ENCODE measurements at places on chromosomes 16 and 17.
A peak's percentile ranks its signal among the peaks of the same experiment; 100 is the strongest.

DNA sequence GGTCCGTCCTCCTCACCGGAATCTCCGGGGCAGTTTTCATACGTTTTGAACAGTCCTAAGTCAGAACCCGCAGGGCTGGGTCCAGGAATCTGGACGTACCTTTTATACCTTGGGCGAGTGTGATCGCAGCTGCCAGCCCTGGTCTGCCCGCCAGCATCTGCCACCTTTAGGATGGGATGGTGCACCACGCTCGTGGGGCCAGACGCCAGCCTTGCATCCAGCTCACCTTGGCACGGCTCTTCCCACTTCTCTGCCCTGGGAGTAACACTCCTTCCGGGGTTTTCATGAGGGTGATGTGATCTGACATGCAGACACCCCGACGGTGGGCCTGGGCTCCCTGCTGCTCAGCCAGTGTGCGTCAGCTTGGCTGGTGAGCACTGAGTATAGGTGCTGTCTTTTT lies 66.6 kb upstream of the ZNF469 start:
- DNase-seq, result no peak

DNA sequence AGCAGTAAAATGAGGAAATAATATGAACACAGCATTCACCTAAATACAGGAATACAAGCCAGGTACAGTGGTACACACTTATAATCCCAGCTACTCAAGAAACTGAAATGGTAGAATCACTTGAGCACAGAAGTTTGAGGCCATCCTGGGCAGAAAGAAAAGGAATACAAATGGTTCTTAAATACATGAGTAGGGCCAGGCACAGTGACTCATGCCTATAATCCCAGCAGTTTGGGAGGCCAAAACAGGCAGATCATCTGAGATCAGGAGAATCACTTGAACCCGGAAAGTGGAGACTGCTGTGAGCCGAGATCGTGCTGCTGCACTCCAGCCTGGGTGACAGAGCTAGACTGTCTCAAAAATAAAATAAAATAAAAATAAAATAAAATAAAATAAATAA lies 23.0 kb upstream of the SMG8 start:
- DNase-seq, result no peak

DNA sequence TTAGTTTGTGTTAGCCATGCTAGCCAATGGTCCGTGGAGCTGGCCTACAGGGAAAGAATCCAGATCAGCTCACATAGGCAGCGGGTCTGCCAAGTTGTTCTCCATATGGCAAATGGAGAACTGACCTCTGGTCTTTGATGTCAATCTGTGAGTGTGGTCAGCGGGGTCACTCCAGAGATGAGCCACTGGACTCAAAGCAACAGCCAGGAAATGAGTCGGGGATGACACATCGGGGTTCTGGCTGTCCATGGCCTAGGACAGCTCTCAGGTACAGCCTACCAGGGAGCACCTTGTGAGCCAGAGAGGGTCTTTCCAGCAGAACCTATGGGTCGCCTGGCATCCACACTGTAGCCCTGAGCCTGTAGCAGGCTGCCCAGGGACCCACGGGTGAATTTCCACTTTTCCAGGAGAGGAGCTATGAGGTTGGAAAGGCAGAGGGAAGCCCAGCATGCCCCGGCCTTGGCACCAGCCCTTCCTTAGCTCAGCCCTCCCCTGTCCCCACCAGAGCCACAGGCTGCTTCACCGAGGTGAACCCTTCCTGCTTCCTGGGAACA lies 203.0 kb upstream of the TNRC6C start:
- no peak for DNase-seq

GRCh38 chr17:55969562-55970324 lies 183.5 kb upstream of the ANKFN1 start:
- no peak for DNase-seq

GRCh38 chr16:55002419-55002818 lies 71.8 kb downstream of the IRX5 start:
- no peak for DNase-seq

GRCh38 chr17:17352836-17353624 lies 49.9 kb downstream of the NT5M start:
- DNase-seq, result no peak

DNA sequence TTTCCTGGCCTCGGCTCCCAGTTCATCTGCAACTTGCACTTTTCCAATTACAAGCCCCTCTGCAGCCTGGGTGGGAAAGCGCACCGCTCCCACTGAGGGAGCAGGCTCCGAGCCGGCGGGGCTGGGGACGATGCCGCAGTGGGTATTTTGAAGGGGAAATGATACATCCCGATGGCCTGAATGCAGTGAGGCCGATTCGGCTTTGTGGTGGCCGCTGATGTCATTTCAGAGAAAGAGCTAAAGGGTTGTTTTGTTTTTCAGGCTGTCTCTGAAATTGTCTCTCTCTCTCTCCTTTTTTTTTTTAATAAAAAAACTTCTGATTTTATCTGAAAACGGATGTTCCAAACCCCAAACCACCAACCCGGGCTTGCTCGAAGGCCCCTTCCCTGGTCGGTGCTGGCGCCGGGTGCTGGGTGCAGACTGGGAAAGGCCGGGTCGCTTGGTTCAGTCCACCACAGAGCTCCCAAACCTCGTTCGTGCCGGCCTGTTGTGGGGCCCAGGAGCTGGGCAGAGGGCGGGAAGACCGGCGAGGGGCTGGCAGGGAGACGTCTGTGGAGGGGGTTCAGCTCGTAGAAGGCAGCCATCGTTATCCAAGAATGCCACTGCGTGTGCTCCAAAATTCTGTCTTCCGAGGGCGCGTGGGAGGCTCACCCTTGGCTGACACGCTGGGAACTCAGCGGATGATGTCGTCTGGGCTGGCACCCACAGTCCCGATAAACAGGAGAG lies 102.8 kb downstream of the FOXL1 start:
- DNase-seq, result no peak

DNA sequence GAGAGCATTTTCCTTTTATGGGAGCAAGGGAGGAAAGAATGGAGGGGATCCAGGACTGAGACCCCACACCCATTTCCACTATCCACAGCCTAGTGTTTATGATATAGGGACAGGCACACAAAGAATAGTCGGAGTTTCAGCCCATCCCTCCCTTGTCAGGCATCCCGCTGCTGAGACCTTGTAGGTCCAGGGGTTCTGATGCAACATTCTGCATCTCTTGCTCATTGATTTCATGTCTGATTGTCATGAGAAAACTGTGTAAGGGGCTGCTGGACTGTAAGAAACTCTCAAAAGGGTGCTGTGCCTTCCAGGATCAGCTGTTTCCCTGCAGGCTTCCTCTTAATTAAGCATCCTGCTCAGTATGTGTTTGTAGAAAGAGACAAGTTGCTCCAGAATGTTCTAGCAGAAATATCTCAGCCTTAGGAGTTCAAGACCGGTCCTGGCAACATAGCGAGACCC lies 5.3 kb upstream of the POLR3E start:
- no peak for DNase-seq

DNA sequence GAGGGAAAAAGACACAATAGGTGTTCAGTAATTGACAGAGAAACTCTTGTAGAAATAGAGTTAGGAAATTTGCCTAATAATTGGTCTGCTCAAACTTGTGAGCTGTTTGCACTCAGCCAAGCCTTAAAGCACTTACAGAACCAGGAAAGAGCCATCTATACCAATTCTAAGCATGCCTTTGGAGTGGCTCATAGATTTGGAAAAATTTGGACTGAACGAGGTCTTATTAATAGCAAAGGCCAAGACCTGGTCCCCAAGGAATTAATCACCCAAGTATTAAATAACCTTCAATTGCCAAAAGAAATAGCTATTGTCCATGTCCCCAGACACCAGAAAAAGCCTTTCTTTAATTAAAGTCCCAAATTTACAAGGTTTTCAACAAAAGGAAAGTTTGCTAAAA lies 90.3 kb downstream of the EMP2 start:
- no peak for DNase-seq

DNA sequence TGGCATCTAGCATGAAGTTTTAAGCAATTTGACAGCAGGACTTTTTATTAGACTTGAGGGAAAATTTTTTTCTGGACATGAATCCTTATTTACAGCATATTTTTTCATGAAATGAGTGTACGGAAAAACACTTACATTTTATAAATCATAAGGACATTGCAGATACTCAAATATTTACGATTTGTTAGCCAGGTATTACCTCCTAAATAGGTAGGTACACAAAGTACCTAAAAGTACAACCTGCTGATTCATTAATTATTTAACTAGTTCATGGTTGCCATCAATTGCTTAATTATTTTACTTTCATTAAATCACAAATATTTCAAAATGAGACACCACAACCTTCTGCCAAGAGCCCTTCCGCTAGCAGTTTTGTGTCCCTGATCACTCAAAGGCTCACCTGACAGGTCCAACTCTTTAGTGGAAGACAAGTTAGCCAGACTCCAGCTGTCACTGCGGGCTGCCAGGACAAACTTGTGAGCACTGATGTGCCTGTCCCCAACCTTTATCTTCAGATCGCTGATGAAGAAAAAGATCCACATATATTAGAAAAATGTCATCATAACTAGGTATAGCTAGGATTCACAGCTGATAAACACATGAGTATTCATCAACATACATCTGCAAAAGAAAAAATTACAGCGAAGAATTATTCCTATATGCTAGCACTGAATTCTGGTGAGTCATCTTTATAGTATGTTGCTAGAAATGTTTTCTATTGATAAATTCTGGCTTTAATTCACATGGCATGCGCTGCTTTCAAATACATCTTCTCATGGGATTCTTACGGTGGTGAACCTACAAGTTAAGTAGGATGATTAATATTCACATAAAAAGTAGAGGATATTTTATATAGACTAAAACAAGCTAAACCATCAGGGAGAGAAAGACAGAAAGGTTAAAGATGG lies 28.2 kb downstream of the ANKFY1 start:
- no peak for DNase-seq

GRCh38 chr17:82350182-82351030 lies 8.6 kb upstream of the TEX19 start:
- no peak for DNase-seq

DNA sequence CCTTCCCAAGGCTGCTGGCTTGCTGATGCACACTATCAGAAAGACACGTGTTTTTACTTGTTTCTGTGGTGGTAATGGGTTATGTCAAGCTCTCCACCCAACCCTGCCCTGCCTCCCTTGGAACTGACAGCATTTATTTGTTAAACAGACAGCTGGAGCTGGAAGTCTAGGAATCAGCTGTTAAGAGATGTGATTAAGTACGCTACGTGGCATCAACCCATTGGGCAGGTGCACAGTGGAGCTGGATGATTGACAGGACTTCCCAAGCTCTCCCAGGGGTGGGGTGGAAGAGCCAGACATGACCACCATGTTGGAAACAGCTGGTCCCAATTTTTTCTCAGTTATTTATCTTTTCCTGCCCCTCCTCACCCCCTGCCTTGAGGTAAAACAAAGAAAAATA lies 49.4 kb downstream of the ADAMTS18 start:
- no peak for DNase-seq

GRCh38 chr16:57618296-57619132 lies 9.9 kb upstream of the ADGRG1 start:
- no peak for DNase-seq

- no peak for DNase-seq
Observed at GRCh38 chr17:82217120-82217529, 4.5 kb upstream of the CCDC57 start.

GRCh38 chr17:10777131-10777807 lies 26.6 kb downstream of the TMEM238L start:
- no peak for DNase-seq

- DNase-seq, result no peak
Observed at GRCh38 chr17:7094652-7095019, 14.6 kb upstream of the CLEC10A start.

GRCh38 chr17:71441098-71441497 lies 679.7 kb upstream of the SOX9 start:
- DNase-seq, result no peak

DNA sequence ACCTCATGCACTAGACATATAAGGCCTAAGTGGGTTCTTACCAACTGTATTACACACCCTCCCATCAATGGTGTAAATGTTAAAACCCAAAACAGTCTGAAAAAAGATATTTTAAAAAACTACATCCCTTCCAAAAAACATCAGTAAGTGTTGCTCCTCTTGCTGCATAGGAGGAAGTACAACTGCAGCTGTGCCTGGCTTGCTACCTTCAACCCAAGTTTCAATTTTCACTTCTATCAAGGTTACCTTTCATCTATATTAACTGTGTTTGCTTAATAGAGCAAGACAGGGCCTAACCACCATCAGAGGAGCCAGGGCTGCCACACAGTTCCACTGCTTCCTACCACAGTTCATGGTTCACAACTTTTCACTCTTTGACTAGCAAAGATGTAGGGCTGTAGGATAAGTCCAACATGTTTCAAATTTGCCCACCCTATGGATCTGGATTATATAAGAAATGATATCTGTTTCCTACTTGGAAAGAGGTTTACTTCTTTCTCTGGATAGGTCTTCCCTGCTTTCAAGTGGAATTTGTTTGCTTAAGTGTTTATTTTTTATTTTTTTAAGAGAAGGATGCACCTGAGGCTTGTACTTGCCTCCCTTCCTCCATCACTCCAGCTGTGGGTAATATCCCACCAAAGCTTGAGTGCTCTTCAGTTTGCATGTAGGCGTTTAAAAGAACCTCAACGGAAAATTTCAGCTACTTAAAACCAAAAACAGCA lies 56.7 kb downstream of the GRB7 start:
- DNase-seq, result no peak

- no peak for DNase-seq
Observed at GRCh38 chr16:66511602-66512271, 38.2 kb downstream of the TK2 start.

DNA sequence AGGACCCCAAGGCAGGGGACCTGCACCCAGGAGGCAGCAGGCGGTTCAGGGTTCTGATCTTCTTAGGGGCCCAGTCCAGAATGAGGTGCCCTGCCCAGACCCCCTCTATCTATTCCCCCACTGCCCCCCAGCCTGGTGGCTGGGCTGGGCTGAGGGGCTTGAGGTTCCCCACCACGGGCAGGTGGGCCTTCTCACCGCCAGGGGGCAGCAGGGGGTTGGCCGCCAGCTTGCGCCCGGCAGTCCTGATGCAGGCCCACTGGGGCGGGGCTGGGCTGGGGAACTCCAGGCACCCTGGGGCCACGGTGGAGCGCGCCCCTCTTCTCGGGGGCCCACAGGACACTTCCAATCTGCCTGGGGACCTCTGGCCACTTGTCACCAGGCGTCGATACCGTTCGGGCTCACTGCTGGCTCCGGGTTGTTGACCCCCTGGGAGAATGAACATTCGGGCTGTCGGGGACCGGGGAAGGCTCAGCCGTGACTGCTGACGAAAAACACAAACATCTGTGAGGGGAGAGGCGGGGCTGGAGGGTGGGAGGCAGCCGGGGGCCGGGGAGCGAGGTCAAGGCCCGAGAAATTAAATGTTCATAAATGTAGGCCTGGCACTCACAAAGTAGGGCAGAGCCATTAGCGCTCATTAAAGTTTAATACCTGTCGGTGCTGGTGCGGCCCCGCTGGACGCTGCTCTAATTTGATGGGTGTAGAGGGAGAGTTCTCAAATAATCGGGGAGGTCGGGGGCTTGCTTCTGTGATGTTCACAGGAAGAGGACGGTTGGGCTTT lies 219.3 kb upstream of the GSE1 start:
- peak; percentile 53 for DNase-seq

DNA sequence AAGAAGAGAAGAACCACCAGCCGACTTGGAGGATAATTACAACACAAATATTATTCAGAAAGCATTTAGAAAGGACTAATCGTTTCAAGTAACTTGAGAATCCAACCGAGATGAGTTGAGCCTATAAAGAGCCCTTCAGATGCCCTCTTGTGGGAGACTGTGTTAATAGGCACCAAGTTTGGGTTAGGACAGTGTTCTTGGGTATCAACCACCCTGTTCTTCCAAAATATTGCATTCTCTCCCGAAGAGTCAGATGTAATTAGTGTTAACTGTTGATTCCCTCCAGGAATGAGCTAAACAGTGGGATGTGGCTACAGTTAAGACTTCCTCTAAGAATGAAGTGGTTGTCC lies 87.8 kb upstream of the NOL11 start:
- no peak for DNase-seq

Measured in activated T-cell treated with anti-CD3 and anti-CD28 coated beads for 24 hours (primary cell).